ENCODE measurements at places on chromosomes 6 and 20.
A peak's percentile ranks its signal among the peaks of the same experiment; 100 is the strongest.

DNA sequence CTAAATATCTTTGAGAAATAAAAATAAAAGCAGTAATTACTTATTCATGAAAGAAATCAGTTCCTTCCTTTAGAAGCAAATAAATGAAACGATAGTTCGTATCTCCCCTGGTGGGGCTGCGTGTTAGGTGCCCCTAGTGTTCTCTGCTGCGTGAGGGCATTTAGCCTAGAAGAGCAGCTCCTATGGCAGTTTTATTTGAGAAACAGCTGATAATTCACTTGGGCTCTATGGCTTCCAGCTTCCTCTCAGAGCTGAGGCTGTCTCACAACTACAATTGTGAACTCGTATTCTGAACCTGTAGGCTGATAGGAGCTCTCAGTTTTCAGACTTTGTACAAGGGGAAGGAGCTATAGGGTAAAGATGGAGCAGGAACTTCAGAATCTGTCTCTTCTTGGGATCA is 540.0 kb upstream of the MAP3K7 start:
- DNase-seq = no peak

- DNase-seq = no peak
Measured at GRCh38 chr6:164570801-164571200, 738.6 kb downstream of the C6orf118 start.

GRCh38 chr6:146928503-146928902 is 275.7 kb upstream of the STXBP5 start:
- DNase-seq = no peak

DNA sequence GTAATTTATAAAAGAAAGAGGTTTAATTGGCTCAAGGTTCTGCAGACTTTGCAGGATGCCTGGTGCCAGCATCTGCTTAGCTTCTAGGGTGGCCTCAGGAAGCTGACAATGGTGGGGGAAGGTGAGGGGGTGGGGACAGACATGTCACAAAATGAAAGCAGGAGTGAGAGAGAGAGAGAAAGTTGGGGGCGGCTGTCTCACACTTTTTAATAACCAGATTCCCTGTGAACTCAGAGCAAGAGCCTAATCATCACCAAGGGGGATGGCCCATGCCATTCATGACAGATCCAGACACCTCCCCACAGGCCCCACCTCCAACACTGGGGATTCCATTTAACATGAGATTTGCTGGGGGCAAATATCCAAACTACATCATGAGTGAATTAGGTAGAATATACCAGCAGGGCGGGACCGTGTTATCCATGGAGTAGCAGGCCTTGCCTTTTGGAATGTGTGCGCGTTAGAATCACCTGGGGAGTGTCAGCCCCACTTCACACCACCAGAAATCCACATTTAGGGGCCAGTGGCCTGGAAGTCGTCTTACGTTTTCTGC is 258.8 kb downstream of the CDH4 start:
- no peak for DNase-seq

- DNase-seq = no peak
Measured at GRCh38 chr20:32637738-32638137, 36.0 kb downstream of the C20orf203 start.

GRCh38 chr6:122238861-122239260 is 160.6 kb upstream of the HSF2 start:
- no peak for DNase-seq

- no peak for DNase-seq
Measured at GRCh38 chr20:4829514-4830215, 108.0 kb downstream of the PRND start.

DNA sequence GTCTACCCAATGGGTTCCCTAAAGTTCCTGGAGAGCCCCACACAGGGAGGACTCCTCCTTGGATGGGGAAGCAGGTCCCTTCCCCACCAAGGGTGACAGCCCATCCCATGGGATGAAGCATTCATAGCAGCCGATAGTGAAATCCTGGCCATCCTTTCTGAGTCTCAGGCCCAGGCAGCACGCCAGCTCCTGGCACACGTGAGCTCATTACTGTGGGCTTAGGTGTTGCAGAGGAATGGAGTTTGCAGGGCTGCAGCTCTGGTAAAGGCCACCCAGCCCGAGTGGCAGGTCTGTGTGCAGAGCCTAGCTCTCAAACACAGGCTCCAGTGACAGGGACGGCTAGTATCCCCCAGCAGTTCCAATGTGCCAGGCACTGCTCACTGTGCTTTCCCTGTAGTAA is 31.0 kb downstream of the SIRPA start:
- DNase-seq = no peak

- DNase-seq = no peak
Measured at GRCh38 chr6:72704979-72705378, 83.1 kb downstream of the KCNQ5 start.

GRCh38 chr20:49187851-49188641 is at the start of gene STAU1:
STAU1 (minus strand) TSS chr20:49188334; CDS start chr20:49166201, 22,133 bp downstream.
- peak; percentile 98 for DNase-seq

DNA sequence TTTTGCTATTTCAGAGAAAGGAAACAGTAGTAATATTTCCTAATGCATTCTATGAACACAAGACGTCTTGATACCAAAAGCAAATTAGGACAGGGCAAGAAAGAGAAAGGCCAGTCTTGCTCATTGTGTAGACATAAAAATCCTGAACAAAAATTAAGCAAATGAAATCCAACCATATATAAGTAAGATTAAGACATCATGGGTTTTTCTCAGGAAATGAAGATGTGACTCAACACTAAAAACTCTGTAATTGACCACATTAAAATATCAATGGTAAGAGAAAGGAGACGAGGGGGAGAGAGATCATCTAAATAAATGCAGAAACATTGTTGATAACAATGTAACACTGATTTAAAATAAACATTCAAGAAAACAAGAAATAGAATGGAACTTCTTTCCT is 205.4 kb downstream of the SOD2 start:
- no peak for DNase-seq

- DNase-seq = no peak
Measured at GRCh38 chr6:120116343-120116742, 766.8 kb upstream of the MAN1A1 start.

- no peak for DNase-seq
Measured at GRCh38 chr6:81436990-81437389, 315.5 kb downstream of the TENT5A start.

DNA sequence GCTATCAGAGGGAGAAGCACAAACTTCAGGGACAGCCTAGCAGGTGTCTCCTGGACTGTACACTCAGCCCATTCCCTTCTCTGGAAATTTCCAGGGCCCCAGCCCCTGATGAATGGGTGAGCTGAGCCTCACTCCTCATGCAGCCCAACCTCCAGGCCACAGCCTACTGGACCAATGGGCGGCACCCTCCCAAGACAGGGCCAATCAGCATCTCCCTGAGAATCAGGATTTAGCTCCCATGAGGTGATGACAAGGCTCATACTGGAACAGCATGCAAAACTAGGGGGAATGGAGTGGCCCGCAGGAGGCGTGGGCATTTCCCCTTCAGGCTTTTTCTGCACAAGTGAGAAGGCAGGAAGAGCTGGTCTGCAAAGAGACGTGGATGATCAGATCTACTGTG is 29.0 kb downstream of the NFATC2 start:
- no peak for DNase-seq

GRCh38 chr6:34476447-34476846 is 10.6 kb downstream of the PACSIN1 start:
- no peak for DNase-seq

DNA sequence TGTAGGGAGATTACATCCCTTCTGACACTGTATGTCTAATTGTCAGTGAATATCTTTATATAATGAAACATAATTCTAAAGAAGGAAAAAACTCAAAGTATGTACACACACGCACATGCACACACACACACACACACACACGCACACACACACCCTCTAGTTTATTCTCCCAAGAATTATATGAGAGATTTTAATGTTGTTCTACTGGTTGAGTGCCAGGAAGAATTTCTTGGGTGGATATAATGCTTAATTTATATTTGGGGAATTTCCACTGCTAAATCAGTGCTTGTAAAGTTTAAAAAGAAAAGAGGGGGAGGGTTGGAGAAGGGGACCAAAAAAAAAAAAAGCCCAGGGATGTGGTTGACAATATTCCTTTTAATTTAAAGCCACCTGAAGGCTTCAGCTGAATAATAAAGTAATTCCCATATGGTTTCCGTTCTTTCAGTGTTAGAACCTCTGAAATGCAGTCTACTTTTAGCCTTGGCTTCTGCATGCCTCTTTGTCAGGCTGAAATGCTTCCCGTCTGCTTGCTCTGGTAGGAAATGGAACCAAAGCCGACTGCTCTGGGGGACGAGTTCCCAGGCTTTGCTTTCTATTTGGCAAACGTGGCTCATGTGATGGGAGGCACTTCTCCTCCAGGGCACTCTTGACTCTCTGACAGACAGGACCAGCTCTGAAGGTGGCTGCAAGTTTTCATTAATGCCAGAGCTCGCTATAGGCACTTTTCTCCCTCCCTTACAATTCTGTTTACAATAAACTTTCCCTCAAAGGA is 225.4 kb downstream of the PRL start:
- no peak for DNase-seq

DNA sequence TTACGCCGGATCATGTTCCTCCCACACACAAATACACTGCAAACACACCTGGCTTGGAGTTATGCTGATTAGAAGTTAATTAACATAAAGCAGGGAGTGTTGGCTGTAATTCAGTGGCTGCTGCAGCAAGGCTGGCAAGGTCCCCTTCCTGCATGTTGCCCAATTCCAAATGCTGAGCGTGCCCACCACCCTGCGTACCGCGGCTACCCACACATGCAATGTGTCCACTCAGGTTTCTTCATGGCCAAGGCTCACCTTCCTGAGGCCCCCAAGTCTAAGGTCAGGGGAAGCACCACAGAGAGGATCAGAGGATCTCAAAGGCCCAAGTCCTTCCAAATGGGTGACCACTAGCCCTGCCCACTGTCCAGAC is 11.6 kb upstream of the PRND start:
- no peak for DNase-seq

GRCh38 chr6:4401408-4402368 is 266.3 kb upstream of the ECI2 start:
- no peak for DNase-seq

DNA sequence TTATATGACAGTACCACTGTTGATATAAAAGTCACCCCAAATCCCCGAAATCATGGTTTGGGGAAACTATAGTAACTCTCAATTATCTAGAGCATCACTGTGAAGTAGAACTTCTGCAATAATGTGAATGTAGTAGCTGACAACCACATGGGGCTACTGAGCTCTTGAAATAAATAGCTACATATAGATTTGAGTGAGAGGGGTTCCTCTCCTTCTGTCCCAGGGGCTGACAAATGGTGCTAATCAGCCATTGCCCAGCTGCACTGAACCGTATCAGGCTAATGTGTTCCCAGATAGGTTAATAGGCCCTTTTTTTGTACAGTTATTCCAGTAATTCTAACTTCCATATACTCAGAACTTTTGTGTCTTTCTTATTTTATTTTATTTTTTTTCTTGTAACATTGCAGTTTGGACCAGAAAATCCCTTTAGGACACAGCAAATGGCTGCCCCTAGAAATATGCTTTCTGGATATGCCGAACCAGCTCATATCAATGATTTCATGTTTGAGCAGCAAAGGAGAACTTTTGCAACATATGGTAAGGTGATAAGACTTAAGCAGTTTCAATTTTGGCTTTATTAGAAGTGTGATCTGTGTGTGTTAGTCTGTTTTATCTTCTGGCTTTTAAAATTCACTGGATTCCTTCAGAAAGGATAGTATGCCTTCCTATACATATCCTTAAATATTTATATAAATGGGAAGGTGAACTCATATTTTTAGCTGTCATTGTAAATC is 21.1 kb downstream of the CDC40 start:
- DNase-seq = no peak

GRCh38 chr6:3355358-3356055 is 96.8 kb downstream of the PSMG4 start:
- no peak for DNase-seq

Measured in GM13977 (cell line).